ENCODE measurements at places on chromosomes 3 and 15.

DNA sequence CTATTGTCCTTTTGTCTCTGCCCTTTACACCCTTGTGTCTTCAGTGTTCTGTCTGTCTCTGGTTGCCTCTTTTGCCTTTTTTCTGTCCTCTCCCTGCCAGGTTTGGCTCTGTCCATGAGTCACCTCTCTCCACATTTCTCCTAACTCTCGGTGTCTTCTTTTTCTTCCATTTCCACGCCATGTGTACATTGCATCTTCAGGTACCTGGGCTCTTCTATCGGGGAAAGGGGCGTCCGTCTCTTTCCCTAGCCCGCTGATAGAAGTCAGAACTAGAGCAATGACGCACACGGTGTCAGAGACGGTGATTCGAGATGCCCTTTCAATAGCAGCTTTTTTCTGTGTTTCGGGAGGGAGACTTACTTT lies 641 bp downstream of the OPA1 start:
- peak; percentile 23 for DNase-seq

- DNase-seq, result peak; percentile 89
Observed at GRCh38 chr15:64681424-64682024, 93.9 kb downstream of the RBPMS2 start.

DNA sequence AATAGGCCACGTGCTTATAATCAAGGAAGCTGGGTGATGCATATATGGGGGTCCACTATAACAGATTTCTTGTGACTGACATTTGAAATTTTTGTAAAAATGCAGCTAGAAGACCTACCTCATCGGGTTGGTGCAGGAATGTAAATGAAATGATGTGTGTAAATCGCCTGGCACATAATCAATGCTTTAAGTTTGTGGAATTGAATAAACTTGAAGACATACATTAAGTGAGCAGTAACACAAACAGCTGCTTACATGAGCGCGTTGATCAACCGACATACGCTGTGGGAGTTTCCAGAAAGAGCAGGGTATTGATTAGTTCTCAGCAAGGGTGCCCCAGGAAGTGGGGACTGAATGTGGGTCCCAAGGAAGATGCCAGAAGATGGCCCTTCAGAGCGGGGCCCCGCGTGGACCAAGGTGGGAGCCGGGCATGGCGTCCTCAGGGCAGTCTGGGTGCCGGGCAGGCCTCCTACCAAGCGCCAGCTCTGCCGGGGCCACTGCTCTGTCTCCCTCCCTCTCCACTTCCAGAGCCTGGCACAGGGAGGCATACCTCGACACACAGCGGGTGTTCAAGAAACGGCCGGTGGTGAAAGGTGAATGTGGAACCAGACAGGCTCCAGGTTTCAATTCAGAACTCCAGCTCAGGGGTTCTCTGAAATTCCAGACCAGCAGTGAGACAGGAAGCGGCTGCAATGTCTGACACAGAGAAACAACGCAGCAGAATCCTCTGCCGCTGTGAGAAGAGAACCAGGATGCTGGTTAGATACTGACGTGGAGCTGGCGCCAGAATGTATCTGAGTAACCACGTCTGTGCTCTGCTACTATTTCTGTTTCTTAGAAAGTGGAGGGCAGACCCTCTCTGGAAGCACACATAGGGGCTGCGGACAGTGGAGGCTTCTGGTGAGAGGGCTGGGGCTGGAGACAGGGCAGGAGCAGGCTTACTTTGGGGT lies 12.6 kb downstream of the BFSP2 start:
- DNase-seq, result no peak

GRCh38 chr3:190288836-190289235 lies 33.4 kb downstream of the CLDN1 start:
- no peak for DNase-seq

DNA sequence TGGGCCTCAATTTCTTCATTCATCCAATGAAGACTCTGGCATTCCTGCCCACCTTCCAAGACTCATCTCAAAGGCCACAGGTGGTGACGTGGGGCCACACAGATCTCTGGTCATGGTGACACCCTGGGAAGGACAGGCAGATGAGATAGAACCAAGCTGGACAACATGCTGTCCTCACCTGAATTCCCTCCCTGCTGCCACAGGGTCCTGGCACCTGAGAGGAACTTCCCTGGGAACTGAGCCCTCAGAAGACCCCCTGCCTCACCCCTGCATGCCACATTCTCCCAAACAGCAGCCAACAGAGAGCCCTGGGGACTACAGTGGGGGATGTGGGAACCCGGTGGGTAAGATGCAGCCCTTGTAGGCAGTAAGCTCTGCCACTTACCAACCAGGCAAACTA lies 10.7 kb downstream of the KLF15 start:
- no peak for DNase-seq

DNA sequence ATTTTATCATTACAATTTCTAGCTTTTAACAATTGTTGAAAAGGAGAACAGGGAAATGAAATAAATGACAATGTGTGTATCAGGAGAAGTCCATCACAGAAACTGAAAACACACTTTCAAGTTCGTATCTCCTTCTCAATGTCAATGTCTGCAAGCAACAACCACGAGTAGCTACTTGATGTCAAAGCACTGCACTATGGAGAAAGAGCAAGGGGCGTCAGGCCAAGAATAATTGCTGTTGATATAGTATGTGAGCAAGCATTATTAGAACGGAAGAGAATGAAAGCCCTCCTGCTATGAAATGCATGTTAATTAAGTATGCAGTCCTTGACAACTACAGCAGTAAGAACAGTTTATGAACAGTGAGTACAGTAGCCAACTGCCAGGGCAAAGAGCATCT lies 1250.1 kb downstream of the ZPLD1 start:
- no peak for DNase-seq

DNA sequence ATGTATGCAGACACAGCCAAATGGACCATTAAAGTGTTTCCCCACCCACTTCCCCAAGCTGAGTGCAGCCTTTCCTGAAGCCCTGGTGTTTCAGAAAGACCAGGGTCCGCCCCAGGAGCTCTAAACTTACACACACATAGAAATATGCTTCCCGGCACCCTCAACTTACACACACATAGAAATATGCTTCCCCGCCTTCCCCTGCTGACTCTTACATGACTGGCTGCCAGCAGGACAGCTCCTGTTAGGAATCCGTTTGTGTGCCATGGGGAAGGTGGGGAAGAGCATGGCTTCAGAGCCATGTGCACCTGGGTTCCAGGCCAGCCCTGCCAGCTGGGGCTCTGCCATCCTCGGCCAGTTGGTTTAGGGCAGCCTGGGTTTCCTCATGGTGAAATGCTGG lies 3.6 kb downstream of the CLEC3B start:
- DNase-seq, result no peak

DNA sequence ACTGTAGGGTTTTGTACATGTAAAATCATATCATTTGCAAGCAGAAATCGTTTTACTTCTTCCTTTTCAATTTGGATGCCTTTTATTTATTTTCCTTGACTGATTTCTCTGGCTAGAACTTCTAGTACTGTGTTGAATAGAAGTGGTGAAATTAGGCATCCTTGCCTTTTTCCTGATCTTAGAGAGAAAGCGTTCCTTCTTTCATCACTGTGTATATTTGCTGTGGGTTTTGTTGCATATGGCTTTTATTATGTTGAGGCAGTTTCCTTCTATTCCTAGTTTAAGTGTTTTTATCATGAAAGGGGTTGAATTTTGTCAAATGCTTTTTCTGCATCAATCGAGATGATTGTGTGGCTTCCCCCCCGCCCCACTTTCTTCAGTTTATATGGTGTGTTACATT lies 140.9 kb downstream of the ATG7 start:
- no peak for DNase-seq

GRCh38 chr15:72135719-72136118 lies 17.5 kb downstream of the SENP8 start:
- DNase-seq, result no peak

DNA sequence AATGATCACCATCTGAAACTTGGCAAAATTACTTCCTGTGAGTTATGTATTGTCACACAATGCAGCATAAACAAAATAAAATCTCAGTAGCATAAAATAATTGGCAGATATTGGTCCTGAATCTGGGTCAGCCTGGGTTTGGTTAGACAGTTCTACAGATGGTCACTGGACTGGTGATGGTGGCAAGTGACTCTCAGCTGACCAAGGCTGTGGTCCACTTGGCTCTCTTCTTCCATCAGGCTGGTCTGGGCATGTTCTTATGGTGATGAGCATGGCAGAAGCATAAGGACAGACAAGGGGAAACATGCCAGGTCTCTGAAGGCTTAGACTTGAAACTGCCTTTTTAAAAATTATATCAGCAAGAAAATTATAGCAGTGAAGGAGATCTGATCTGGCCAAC lies 1205.0 kb upstream of the EPHA6 start:
- no peak for DNase-seq

DNA sequence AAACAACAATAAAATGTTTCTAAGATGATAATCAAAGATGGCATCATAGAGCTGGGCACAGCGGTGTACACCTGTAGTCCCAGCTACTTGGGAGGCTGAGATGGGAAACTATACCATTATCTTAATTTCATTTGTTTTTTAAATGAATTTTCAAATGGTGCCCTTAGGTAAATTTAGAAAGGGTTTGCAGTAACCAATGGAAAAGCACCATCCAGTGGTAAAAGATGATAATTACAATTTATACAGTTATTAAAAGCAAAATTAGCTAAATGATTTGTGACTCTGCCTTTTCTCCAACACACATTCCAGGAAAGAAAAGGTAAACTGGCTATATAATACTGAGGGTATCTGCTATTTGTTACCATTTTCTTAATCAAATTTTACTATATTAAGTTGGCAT lies 14.4 kb upstream of the ANKRD28 start:
- no peak for DNase-seq

- no peak for DNase-seq
Observed at GRCh38 chr15:24394303-24394702, 281.3 kb upstream of the NPAP1 start.

All from HuH-7 (cell line).